Activated T-cell treated with anti-CD3 and anti-CD28 coated beads, Interleukin-2, amount 50 U/mL, for 72 hours (primary cell): ENCODE measurements at places on chromosomes 11 and 22. TPM values are rescaled to one million over a fixed set of nuclear protein-coding genes. Genes with fewer than 3 reads are reported as not detected.
A peak's percentile ranks its signal among the peaks of the same experiment; 100 is the strongest.

DNA sequence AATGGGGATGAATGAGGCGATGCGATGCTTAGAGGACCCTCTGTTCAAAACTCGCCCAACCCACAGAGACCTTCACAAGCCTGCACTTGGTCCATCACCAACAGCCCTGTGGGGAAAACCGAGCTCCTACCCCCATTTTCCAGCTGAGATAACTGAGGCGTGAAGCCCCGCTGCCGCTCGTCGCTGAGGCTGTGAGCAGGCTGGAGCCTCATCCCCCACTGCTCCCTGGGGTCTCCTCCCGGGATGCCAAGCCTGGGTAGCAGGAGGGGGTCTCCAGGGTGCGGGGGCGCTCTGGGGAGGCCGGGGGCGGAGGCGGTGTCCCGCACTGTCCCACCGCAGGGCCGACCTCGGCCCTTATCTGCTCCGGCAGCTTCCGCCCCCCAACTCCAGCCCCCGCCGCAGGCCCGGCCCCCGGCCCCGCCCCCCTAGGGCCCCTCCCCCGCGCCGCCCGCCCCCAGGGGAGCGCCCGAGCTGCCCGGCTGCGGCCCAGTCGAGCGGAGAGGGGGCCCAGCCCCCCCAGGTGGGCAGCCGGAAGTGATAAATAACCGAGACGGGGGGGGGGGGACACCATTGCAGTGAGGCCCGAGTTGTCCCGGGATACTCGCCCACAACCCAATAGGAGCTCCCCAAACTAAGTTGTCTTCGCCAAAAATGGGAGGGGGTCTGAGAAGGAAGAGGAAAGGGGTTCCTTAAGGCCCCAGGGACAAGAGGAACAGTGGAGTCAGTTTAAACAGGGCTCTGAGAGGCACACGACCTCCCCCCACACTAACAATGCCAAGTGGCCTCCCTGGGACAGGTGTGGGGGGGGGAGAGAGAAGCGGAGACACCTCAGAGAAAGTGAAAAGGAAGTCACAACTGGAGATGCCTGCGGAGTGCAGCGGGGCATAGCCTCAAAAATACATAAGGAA is 8.3 kb upstream of the SLC39A13 start:
- H3K27ac ChIP-seq, result peak overlapping the region; percentile 88
- peak overlapping the region; percentile 90 for H3K4me3 ChIP-seq
- H3K36me3 ChIP-seq, result no peaks in the 10 kb centered on the region
- H3K27me3 ChIP-seq, result no peaks in the 10 kb centered on the region
- DNase-seq, result peak; percentile 57

DNA sequence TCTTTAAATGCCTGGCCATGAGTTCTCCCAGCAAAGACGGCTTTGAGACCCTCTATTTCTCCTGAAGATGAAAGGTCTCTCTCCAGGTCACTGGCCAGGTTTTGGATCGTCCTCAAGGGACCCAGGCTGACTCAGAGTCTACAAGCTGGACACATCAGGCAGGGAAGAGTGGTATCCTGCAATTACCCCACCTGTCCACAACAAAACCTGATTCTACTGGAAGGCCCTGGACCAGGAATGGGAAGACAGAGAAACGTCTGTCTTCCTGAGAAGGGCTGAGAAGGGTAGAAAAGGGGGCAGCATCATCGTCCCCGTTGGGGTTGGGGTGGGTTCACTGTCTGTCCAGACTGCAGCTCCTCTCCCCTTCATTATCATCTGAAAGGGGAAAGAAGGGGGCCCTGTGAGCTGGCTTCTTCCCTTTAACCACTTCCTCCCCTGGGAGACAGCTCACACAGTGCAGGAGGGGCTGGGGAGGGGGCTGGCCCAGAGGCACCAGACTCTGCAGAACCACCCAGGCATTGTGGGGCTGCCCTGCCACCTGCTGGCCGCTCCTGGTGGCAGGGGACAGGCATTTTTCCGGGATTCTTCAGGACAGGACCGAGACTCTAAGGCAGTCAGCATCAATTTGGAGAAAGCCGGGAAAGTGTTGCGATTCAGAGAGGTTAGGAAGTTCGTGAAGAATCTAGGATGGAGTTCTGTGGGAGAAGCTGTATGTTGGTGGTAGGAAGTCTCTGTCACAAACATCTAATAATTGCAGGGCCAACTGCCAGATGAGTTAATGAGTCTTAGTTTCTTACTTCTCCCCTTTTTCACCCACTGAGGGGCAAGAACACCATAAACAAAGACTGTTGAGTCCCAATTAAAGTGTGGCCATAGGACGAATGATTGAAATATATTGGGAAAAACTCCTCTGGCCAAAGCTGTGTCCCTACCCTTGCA is 57.6 kb downstream of the SYN3 start:
- H3K27me3 ChIP-seq, result peaks cover 12% of the 10 kb centered on the region
- no peak overlapping the region for H3K4me3 ChIP-seq
- no peaks in the 10 kb centered on the region for H3K4me1 ChIP-seq
- peak; percentile 39 for DNase-seq
- no peak overlapping the region for H3K27ac ChIP-seq
- no peaks in the 10 kb centered on the region for H3K36me3 ChIP-seq

GRCh38 chr11:125263268-125263790 is 98.8 kb downstream of the PKNOX2 start:
- H3K4me1 ChIP-seq, result peaks cover 4% of the 10 kb centered on the region
- no peak overlapping the region for H3K27ac ChIP-seq
- H3K36me3 ChIP-seq, result no peaks in the 10 kb centered on the region
- no peak for DNase-seq

- no peaks in the 10 kb centered on the region for H3K36me3 ChIP-seq
- H3K27ac ChIP-seq, result no peak overlapping the region
- peaks cover 12% of the 10 kb centered on the region for H3K4me1 ChIP-seq
These were observed 7.0 kb upstream of the FAM118A start for GRCh38 chr22:45302751-45303150.

DNA sequence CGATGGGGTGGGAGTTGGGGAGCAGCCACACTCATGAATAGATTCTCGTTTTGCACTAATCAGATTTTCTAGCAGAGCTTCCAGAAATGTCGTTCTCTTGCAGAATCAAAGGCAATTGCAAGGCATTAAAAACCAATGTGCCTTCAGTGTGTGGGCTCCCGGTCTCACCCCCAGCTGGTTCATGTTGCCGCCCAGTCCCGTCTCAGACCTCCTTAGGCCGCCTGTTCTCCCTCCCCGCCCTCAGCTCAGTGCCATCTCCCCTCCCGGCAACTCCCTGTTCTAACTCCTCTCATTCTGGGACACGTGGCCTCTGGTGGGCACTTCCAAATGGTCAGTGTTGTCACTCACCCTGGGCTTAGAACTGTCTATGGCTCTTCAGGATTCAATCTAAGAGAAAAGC is 42.5 kb upstream of the SMIM38 start:
- H3K36me3 ChIP-seq, result no peaks in the 10 kb centered on the region
- no peaks in the 10 kb centered on the region for H3K4me1 ChIP-seq
- H3K27me3 ChIP-seq, result no peaks in the 10 kb centered on the region
- no peak overlapping the region for H3K27ac ChIP-seq
- no peak overlapping the region for H3K4me3 ChIP-seq
- DNase-seq, result no peak

- peaks cover 33% of the 10 kb centered on the region for H3K36me3 ChIP-seq
- H3K4me3 ChIP-seq, result no peak overlapping the region
- no peaks in the 10 kb centered on the region for H3K27me3 ChIP-seq
- H3K27ac ChIP-seq, result peak overlapping the region; percentile 13
- DNase-seq, result no peak
These were observed 7.3 kb downstream of the SART1 start for GRCh38 chr11:65968600-65969482.

DNA sequence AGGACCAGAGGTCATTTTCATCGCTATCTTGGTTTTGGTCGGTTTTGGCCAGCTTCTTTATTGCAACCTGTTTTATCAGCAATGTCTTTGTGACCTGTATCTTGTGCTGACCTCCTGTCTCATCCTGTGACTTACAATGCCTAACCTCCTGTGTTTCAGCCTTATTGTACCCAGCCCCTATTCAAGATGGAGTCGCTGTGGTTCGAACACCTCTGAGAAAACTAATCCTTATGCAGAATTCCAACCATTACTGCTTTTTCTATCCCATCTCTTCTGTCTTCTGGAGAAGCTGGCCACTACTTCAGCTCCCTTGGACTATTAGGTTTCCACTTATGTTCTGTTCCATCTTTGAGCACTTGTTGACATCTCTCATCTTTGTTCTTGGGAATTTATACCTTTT is 62.6 kb downstream of the METTL15 start:
- no peaks in the 10 kb centered on the region for H3K27me3 ChIP-seq
- peaks cover 4% of the 10 kb centered on the region for H3K4me1 ChIP-seq
- H3K27ac ChIP-seq, result no peak overlapping the region
- peaks cover 16% of the 10 kb centered on the region for H3K36me3 ChIP-seq
- H3K4me3 ChIP-seq, result no peak overlapping the region

GRCh38 chr11:110003426-110003825 is 89.8 kb upstream of the ZC3H12C start:
- H3K4me1 ChIP-seq, result no peaks in the 10 kb centered on the region
- no peak overlapping the region for H3K27ac ChIP-seq
- H3K36me3 ChIP-seq, result no peaks in the 10 kb centered on the region
- DNase-seq, result no peak
- peaks cover 7% of the 10 kb centered on the region for H3K27me3 ChIP-seq

- H3K36me3 ChIP-seq, result no peaks in the 10 kb centered on the region
- H3K4me1 ChIP-seq, result peaks cover 45% of the 10 kb centered on the region
- H3K4me3 ChIP-seq, result peak overlapping the region; percentile 85
- peak; percentile 64 for DNase-seq
- no peaks in the 10 kb centered on the region for H3K27me3 ChIP-seq
These were observed 3.1 kb upstream of the ADORA2A start for GRCh38 chr22:24424001-24424900.

DNA sequence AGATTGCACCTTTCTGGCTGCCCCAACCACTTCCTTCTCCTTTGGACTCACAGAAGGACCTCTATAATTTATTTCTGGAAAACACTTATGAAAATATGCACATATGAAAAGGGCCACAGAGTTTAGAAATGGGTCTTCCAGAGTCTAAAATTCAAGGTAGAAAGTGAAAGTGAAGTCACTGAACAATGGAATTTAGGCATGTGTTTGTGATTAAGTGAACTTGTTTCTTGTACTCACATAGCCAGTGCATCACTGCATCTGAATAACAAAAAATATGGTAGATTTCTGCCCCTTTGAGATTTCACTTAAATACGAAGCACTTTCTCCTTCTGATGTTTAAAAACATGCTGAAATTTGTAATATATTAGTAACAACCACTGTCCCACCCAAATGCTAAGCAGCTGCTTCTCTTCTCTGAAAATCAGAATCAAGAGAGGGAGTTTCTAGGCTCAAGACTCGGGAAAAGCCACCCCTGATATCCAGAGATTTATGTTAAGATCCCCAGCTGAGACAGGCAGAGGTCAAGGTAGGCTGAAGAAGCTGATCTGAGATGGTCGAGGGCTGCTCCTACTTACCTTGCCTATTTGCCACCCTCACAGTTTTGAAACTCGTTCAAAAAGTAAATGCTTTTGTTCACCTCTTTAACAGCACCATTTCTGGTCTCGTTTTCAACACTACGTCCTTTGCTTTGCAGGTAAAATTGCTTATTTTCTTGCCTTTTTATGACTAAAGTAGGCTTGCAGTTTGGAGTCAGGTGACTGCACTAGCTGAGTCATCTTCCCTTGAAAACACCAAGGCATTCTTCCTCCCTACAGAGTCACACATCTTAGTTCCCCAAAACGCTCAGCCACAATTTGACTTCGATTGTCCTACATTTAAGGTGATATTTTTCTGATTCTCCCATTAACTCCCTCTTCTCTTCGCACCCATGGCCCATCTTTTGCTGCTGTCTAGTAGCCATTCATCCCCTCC is at the start of gene XKR3:
XKR3 (minus strand) TSS at position 696 of the 972 bp plus-strand sequence. CDS start 17,338 bp downstream, outside the sequence.
- H3K4me1 ChIP-seq, result peaks cover 29% of the 10 kb centered on the region
- peak within 1 kb of the TSS; percentile 88 for H3K27ac ChIP-seq
- DNase-seq, result peak; percentile 18

DNA sequence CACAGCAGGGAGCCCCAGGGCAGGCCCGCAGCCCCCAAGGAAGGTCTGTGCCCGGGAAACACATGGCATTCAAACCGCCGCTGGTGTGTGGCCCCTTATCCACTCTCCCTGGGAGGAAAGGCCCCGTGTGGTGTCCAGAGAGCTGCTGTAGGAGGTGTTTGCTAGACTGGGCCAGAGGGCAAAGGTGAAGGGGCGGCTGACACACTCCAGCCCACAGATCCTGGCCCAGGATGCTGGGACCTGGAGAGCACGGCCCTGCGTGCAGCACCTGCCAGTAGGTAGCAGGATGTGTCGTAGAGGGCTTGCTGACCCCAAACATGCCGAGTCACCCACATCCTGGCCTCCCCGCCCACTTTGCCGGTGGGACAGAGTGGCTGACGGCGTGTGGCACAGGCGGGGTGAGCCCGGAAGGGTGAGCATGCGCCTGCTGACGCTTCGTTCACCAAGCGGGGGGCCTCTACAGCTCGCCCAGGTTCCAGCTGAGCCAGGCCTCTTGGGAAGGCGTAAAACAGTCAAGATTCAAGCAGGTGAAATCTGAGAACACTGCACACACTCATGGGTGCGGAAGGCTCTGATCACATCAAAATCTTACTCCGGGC is 11.0 kb downstream of the OSBPL5 start:
- peaks cover 13% of the 10 kb centered on the region for H3K4me1 ChIP-seq
- H3K27me3 ChIP-seq, result no peaks in the 10 kb centered on the region
- no peak overlapping the region for H3K27ac ChIP-seq

Gene SLC22A6
- total RNA-seq, result not detected
